ENCODE measurements at places on chromosomes 16 and 17.

DNA sequence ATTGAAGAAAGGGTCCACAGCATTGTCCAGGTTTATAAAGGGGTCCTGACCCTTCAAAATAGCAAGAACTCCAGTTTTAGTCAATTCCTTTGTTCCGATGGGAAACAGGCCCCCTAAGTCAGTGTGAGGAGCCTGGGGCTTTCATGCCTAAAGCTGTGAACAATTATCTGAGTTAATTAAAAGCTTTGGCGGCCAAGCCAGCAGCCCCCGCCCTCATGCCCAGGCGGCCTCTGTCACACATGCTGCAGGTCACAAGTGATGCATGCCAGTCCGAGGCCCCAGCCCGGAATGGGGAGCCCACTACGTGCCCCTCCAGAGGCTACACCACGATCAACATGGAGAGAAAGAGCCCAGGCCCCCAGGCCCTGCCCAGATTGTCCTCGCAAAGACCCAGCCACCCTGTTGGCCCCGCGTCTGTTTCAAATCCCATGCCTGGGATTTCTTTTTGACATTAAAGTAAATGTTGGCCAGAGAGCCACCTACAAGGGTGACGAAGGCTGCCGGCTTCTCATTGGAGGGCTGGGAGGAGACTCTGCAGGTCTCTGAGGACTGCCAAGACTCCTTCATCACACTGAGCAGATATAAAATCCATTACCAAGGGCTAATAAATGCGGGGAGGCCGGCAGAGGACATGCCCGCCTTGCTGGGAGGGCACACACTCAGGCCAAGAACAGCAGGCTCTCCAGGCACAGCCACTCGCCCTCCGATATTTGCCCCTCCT is 14.5 kb upstream of the PITPNM3 start:
- DNase-seq: no peak

DNA sequence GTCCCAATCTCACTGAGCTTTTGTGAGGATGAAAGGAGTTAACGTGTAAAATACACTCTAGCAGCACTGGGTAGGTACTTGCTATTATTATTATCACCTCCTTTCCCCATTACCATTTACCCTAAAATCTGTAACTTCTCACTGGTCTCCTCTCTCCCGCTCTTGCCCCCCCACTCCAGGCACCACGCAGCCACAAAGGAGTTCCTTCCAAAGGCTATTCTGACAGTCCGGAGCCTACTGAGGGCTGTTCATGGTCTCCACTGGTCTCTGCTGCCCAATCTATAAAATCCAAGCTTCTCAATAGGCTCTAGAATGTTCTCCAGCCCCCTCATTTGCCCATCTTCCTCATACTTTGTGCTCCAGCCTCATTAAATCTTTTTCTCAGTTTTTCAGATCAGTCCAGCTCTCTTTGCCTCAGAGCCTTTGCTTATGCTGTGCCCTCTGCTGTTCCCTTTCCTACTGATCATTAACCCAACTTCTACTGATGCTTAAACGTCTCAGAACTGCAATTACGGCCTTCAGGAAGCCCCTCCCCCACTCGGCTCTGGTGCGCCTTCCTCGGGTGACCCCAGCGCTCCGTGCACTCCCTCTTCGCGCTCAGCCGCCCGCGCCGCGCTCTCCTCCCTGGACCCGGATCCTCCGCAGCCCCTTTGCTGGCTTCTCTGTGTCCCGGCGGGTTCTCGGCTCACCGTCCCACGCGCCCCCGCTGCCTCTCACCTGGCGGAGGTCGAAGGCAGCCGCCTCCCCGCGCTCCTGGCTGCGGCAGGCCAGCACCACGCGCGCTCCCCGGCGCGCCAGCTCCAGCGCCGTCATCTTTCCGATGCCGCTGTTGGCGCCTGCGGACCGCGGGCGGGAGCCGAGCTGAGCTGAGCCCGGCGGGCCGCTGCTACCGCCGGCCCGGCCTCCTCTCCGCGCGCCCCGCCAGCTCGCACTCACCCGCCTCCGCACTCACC is 737 bp downstream of the DHRS13 start:
- no peak for DNase-seq

- no peak for DNase-seq
Observed at GRCh38 chr16:4525634-4526277, 12.8 kb downstream of the CDIP1 start.

- DNase-seq: no peak
Observed at GRCh38 chr17:77347544-77347943, 206.8 kb downstream of the SEC14L1 start.

DNA sequence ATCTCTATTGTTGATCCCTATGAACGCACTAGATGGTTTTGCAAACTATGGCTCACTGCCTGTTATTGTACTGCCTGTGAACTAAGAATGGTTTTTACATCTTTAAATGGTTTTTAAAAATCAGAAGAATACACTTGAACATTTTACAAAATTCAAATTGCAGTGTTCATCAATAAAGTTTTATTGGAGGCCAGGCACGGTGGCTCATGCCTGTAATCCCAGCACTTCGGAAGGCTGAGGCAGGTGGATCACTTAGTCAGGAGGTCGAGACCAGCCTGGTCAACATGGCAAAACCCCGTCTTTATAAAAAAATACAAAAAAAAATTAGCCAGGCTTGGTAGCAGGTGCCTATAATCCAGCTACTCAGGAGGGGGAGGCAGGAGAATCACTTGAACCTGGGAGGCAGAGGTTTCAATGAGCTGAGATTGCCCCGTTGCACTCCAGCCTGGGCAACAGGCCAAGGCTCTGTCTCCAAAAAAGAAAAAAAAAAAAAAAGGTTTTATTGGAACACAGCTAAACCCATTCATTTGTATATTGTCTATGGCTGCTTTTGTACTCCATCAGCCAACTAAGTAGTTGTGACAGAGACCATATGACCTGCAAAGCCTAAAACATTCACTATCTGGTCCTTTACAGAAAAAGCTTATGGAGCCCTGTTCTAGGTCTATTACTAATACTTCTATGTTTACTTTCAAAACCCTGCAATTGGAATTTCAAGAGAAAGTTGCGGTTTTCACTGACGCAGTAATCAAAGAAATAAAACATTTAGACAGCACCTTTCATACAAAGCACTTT is 18.9 kb downstream of the IKZF3 start:
- no peak for DNase-seq

DNA sequence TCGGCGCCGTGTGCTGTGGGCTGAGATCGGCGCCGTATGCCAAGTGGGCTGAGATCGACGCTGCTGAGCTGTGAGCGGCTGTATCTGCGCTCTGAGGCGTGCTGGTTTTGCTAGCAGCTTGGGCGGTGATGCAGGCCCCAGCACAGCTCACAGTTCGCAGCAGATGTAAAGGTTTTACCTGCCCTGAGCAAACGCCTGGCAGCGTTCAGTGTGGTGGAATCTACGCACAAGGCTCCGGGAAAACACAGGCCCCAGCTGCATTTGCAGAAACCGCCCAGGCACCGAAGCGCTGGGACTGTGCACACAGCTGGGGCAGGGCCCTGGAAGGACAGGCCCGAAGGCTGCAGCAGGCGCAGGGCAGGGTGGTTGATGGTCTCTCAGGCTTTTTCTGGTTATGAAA is 8.0 kb upstream of the ZNF469 start:
- DNase-seq: no peak

GRCh38 chr16:23187341-23187740 is 4.8 kb downstream of the SCNN1G start:
- DNase-seq: no peak

DNA sequence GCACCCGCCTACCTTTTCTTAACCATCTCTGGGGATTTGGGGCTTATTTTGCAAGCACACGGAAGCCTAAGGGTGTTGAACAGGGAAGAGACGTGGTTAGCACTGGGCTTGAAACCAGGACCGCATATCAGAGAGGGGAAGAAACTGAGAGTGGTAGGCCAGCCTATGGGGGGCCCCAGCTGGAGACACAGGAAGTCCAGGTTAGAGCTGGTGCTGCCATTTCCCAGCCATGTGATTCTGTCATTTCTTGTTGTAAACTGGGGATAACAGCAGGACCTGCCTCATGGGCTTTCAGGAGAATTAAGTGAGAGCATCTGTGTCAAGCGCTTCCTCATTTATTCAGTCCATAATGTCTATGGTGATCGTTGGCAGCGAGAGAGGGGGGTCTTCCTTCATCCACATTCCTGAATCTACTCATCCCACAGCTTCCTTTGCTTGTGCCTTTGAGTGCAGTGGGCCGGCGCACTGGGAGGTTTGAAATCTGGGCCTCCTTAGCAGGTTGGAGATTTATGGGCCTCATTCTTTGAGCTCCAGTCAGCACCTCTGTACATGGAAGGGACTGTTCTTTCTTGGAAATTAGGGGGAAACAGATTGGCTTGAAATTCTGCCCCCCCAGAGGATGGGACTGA is 20.1 kb downstream of the NKD1 start:
- DNase-seq: no peak
